ENCODE measurements at places on chromosomes 12 and 14. TPM values are rescaled to one million over a fixed set of nuclear protein-coding genes. Genes with fewer than 3 reads are reported as not detected.

- DNase-seq, result no peak
- no peak overlapping the region for H3K4me3 ChIP-seq
- no peaks in the 10 kb centered on the region for H3K27me3 ChIP-seq
- no peaks in the 10 kb centered on the region for H3K36me3 ChIP-seq
- no peaks in the 10 kb centered on the region for H3K4me1 ChIP-seq
Measured at GRCh38 chr12:39835517-39836489, 216.2 kb upstream of the ABCD2 start.

Gene CFAP54
- total RNA-seq, result 0.73 TPM

Gene NINJ2
- total RNA-seq, result 4.5 TPM

DNA sequence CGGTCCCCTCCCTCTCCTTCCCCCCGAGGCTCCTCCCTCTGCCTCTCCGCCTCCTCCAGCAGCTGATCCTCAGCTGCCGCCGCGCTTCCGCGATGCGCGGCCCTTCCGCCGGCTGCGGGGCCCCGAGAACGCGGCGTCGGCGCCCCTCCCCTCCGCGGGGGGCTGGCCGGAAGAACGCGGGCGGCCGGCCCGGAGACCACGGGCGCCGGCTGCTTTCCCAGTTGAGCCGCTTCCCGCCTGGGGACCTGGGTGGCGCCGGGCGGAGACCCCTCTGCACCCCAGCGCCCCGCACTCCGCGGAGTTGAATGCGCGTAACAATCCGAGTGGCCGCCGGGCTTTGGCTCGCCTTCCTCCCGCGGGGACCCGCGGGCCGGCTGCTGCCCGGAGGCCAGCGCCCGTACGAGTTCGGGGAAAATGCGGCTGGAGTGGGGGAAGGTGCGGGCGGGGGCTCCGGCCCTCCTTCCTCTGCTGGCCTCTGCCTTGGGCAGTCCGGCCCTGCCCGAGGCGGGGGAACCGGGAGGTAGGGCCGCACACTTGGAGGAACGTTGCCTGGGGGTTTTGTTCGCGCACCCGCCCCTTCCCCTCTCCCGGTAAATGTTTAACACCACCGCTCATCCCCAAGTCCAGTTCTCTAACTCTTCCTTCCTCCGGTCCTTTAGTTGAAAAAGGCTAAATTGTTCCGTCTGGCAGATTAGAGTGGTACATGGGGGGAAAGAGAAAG lies 393 bp upstream of the DCAF5 start:
- H3K36me3 ChIP-seq, result peaks cover 8% of the 10 kb centered on the region
- peak overlapping the region; percentile 75 for H3K27ac ChIP-seq
- peaks cover 38% of the 10 kb centered on the region for H3K4me1 ChIP-seq

GRCh38 chr14:68884031-68885030 lies 91.5 kb upstream of the ZFP36L1 start:
- peaks cover 27% of the 10 kb centered on the region for H3K36me3 ChIP-seq
- DNase-seq, result no peak
- no peak overlapping the region for H3K4me3 ChIP-seq
- no peaks in the 10 kb centered on the region for H3K27me3 ChIP-seq
- H3K27ac ChIP-seq, result no peak overlapping the region

DNA sequence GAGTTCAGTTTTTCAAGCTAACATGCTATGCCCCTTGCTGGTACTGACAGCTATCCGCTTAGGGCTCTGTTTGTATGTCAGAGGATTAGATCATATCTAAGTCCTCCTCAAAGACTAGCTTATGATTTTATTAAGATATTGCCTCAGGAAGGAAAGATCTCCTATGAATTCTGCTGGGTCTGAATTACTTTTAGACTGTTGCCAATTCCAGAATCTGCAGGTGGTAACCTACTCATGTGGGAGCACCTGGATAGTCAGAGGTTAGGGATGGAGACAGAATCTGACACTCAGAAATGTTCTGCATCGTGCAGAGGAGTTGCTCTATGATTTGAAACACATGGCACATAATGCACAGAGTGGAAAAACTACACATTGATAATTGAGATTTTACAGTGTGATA lies 843.4 kb downstream of the SLC6A15 start:
- H3K36me3 ChIP-seq, result no peaks in the 10 kb centered on the region
- no peak overlapping the region for H3K27ac ChIP-seq
- no peak for DNase-seq
- H3K4me1 ChIP-seq, result no peaks in the 10 kb centered on the region
- no peak overlapping the region for H3K4me3 ChIP-seq
- H3K27me3 ChIP-seq, result no peaks in the 10 kb centered on the region

Gene KLRC4
- total RNA-seq, result not detected

DNA sequence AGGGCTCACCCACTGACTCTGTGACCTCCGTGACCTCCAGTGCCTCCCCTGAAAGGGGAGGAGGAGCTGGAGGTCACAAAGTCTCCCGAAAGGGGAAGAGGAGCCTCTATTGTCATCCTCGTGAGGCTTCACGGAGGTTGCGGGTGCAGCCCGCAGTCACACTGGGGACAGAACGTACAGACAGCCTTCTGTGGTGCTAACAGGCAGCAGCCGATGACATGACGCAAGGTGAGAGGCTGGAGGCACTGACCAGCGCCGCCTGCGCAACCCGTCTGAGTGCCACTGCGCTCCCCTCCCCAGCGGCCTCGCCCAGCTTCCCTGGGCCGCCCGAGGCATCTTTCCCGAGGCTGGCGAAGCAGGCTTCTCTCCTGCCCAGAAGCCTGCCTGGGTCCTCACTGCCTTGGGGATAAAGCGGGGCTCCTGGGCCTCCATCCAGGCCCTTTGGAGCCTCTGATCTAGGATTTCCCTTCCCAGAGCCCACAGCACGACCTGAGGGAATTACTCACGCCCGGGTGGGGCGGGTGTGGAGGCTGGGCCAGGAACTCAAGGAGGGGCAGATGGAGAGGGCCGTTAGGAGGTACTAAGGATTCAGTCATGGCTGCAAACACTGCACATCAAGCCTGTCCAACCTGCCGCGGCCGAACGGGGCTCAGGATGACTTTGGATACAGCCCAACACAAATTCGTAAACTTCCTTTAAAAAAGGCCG lies 12.3 kb upstream of the LBHD2 start:
- no peaks in the 10 kb centered on the region for H3K27me3 ChIP-seq
- DNase-seq, result no peak
- no peak overlapping the region for H3K27ac ChIP-seq
- no peaks in the 10 kb centered on the region for H3K36me3 ChIP-seq

GRCh38 chr12:104276273-104277131 lies 27.0 kb upstream of the EID3 start:
- H3K27me3 ChIP-seq, result no peaks in the 10 kb centered on the region
- H3K4me3 ChIP-seq, result no peak overlapping the region
- H3K4me1 ChIP-seq, result peaks cover 4% of the 10 kb centered on the region
- H3K27ac ChIP-seq, result no peak overlapping the region

All from CD4-positive, alpha-beta memory T cell (primary cell).